ENCODE measurements at places on chromosomes 7 and 10.

GRCh38 chr7:116071629-116072028 is 41.1 kb upstream of the TFEC start:
- no peak for DNase-seq

GRCh38 chr7:112157072-112157471 is 49.1 kb downstream of the DOCK4 start:
- DNase-seq: no peak

GRCh38 chr7:69018200-69018599 is 580.1 kb upstream of the AUTS2 start:
- DNase-seq: no peak

- DNase-seq: no peak
These were observed 14.1 kb upstream of the CYTH3 start for GRCh38 chr7:6286486-6286885.

- no peak for DNase-seq
These were observed 2.3 kb downstream of the GLRX3 start for GRCh38 chr10:130138479-130138866.

- no peak for DNase-seq
These were observed 41.6 kb downstream of the FRMPD2 start for GRCh38 chr10:48232717-48233447.

- no peak for DNase-seq
These were observed 598.1 kb downstream of the SH2D4B start for GRCh38 chr10:81135851-81136250.

- no peak for DNase-seq
These were observed 52.0 kb upstream of the ZNRF2 start for GRCh38 chr7:30232391-30232790.

DNA sequence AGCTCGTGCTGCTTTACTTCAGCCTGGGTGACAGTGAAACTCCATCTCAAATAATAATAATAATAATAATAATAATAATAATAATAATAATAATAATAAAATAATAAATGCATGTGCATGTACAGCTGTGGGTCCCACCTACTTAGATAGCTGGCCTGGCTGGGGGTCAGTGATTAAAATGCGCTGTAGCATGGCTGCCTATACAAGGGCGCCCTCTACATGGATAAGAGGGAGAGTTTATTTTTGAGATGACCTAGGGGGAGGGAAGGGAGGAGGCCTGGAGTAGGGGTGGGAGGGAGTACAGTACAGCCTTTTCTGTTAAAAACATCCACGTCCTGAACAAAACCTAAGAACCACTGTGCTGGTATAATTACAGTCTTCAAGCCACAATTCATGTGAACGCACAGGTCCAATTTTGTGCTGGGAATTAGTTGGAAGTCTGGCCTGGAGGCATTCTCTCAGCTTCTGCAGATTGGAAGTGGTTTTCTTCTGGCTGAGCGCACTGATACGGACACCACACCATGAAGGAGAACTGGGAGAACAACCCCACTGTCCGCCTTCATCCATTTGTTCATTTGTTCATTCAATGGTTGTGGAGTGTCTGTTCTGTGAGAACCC is 146.5 kb downstream of the TMEM178B start:
- no peak for DNase-seq

DNA sequence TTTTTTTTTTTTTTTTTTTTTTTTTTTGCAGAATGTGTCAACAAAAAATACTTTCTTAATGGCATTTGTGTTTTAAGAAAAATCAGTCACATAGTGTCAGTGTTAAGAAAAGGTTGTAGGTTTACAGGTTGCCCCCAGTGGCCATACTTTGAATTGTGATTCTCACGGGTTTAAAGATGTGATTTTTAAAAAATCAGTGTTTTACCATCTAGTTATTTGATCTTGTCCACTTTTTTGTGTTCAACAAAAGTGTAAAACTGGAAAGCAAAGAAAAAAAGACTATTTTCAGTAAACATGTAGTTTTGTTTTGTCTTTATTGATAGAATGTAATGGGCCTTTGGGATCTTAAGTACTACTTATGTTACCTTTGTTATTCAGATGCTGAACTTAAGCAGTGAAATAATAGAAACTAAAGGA is 25.7 kb downstream of the SUV39H2 start:
- DNase-seq: no peak

DNA sequence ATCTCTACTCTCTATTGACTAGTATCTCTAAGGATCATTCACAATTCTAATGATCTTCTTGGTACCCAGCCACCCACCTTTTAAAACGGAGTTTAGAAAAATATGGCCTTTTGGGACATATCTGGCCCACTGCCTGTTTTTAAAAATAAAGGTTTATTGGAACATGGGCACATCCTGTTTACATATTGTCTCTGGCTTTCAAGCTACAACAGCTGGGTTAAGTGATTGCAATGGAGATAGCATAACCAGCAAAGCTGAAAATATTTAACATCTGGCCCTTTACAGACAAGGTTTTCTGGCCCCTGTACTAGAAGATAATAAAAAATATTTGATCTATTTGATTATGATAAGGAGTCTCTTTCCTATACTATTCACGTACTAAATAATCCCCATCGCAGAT is 232.4 kb upstream of the RHOBTB1 start:
- no peak for DNase-seq

DNA sequence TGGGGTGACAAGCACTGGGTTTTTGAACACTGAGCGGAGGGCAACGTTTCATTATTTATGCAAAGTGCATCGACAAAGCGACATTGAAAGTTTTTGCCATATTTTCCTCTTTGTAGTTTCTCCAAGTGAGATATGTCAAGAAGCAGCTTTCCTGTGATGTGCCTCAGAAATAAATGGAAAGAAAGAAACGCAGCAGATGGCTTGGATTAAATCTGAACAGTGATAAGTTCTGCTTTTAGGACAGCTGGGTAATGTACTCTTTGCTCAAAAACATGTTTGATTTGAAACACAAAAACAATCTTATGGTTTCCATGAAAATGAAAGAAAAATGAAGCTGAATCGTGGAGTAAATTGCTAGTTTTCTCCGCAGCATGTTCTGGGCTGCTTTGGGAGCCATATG is 166.3 kb downstream of the PTPRN2 start:
- DNase-seq: no peak

GRCh38 chr10:124939290-124939689 is 2.6 kb upstream of the ZRANB1 start:
- no peak for DNase-seq

GRCh38 chr10:133365461-133366129 is 7.6 kb downstream of the ECHS1 start:
- DNase-seq: no peak

- DNase-seq: no peak
These were observed 151.1 kb upstream of the MKI67 start for GRCh38 chr10:128277267-128277840.

- DNase-seq: no peak
These were observed 29.0 kb downstream of the AKR1C8 start for GRCh38 chr10:5155951-5156350.

DNA sequence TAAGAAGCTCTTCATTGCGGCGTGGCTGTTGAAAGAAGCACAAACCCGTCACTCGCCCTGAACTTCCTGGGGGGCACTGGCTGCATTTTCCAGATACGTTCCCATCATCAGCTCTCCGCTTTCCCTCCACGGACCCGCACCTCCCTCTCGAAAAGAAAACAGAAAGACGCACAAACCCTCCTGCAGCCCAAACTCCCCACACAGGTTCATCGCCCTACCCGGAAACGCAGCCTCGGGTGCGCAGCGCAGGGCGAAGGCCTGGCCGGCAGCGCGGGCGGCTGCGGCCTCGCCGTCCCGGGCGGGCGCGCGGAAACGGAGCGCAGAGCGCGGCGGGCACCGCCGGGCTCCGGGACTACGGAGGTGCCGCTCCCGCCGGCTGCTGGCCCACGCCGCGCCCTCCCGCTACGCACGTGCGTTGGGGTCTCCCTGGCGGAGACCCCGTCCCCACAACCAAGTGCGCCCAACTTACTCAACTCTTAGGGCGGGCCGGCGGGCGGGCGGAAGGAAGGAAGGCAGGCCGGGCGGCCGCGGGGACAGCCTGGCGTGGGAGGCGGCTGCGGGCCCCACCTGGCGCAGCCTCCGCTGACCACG is 822 bp downstream of the ZNF800 start:
- peak; percentile 30 for DNase-seq

GRCh38 chr7:91945476-91945875 is 4.8 kb downstream of the AKAP9 start:
- DNase-seq: no peak

- DNase-seq: no peak
These were observed 24.7 kb downstream of the NOD1 start for GRCh38 chr7:30453921-30454320.

DNA sequence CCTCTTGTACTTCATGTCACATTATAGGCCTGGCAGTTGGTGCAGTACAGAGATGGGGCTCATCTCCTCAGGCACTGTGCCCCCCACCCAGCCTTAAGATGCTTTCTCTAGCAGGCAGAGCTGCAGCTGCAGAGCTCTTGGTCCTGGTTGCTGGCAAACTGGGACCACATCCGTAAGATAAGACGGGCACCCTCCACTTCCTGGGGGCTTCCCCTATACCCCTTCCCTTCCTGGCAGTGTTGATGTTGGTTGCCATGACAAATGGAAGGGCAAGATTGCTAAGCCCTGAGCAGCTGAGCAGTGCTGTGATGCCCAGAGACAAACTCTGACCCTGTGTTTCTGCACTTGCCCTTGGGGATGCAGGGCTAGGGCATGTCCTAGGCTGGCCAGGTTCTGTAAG is 103.4 kb upstream of the ANLN start:
- peak; percentile 25 for DNase-seq

DNA sequence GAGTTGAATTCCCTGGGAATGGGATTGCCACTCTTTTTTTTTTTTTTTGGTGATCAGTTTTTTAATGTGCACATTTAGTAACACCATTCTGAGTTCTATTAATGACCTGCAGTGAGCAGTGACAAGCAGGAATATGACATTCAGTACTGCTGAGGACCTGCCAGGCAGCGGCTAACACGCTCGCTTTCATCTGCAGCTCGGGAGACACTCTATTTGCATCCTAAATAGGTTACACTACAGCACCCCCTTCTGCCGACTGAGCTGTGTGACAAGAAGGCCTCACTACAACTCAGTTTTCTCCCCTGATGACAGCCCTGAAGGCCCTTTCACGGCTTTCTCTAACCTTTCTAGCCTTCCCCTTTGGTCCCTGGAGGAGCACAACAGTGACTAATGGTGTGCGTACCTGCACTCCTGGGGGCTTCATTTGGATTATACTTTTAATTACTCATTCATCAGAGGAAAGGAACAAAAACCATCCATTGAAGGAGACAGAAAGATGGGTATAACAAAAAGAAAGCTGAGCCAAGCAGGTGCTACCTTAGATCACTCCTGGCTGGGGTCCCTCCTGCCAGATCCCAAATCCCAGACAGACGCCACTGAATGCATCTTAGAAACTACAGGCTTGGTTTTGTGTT is 872.4 kb downstream of the LRMDA start:
- DNase-seq: no peak

DNA sequence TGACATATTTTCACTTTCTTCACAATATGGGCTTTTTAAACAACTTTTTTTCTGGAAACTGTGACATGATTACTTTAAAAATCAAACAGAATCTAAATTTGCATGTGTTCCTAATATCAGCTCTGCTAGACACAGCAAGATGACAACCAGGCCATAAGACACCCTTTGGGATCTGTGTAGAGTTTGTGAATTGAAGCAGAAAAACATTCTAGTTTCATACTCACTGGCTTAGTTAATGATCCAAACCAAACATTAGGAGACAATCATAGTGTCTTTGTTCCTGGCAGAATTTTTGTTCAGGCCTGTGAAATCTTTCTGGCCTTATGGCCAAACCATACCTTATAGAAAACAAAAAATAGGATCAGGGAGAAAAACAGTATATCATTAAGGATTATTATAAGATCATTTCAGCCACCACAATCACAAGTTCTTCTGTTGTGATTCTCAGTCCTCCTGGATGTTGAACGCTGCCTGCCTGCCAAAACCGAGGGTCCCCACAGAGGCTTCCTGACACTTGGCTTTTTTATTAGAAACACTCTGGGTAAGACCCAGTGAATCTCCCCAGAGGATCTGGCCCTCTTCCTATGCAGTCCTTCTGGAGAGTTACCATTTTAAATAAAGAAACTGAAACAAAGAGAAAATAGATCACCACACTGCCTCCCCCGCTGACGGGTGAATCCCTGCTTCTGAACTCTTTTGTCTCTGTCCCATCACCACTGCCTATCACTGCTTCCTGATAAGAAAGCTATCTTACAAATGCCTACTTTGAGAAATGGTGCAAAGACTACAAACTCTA is 79.2 kb upstream of the PPP1R3C start:
- no peak for DNase-seq

- no peak for DNase-seq
These were observed 73.2 kb downstream of the GRID1 start for GRCh38 chr10:86293396-86293791.

GRCh38 chr7:132419542-132419941 is 156.7 kb downstream of the PLXNA4 start:
- DNase-seq: no peak

GRCh38 chr10:132064082-132064755 is 1.5 kb upstream of the JAKMIP3 start:
- DNase-seq: no peak

DNA sequence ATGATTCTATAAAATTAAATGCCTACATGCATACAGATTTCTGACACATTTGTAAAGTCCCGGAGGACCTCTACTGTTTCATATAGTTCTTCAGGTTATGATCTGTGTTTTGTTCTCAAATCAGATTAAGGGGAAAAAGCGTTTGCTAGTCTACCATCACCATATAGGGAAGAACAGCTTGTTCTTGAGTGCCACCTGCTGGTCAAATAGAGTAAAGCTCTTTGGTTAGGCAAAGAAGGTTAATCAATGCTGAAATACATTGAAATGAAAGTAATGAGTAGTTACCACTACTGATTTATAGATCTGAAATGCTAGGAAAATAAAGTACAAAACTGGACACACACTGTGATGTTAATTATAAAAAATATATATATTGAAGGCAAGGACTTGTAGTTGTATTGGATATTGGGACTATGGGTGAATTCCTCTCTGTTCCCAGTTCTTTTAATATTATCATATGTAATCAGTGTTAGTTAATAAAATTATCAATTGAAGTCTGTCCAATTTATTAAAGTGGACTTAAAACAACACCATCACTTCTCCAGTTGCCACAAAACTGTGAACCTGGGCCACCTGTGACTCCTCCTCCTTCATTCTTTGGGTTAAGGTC is 72.6 kb upstream of the PDLIM1 start:
- DNase-seq: no peak

DNA sequence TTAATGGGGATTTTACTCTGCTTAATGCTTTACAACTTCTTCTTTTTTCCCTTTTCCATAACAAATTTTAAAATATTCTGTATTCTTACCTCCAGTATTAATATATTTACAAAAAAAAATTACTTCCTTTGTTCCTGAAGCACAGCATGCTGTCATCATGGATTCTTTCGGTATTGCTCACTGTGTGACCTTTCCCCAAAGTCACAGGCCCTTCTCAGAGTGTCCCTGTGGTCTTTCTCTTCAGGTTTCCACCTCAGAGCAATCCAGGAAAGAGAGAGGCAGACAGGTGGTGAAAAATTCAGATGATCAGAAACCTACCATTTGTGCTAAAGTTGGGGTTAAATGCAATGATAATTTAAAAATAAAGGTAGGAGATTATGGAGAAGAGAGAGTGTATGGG is 13.0 kb downstream of the AOAH start:
- DNase-seq: no peak

All from stimulated activated CD8-positive, alpha-beta memory T cell treated with anti-CD3 and anti-CD28 coated beads, Interleukin-2, amount 100 ng/mL, for 1 hour (primary cell).